Endothelial cell (in vitro differentiated cells): ENCODE measurements at places on chromosomes 5 and 9. TPM values are rescaled to one million over a fixed set of nuclear protein-coding genes. Genes with fewer than 3 reads are reported as not detected.

Gene TRPM3
- 0.54 TPM for total RNA-seq

Gene SLC36A2
- total RNA-seq, result not detected

Gene SNAPC4
- total RNA-seq, result 13.5 TPM

Gene SLC4A9
- total RNA-seq, result 0.23 TPM

Gene DOCK8
- total RNA-seq, result 8.3 TPM

Gene FAM200C
- total RNA-seq, result 3.2 TPM

- peaks cover 6% of the 10 kb centered on the region for H3K4me1 ChIP-seq
- H3K27ac ChIP-seq, result no peak overlapping the region
- H3K27me3 ChIP-seq, result no peaks in the 10 kb centered on the region
- H3K36me3 ChIP-seq, result peaks cover 11% of the 10 kb centered on the region
- H3K4me3 ChIP-seq, result no peak overlapping the region
These were observed 85.2 kb downstream of the KIAA1958 start for GRCh38 chr9:112571624-112572355.

GRCh38 chr5:181042722-181043121 lies 2.7 kb downstream of the BTNL9 start:
- no peak overlapping the region for H3K27ac ChIP-seq
- no peak for DNase-seq
- H3K36me3 ChIP-seq, result peaks cover 4% of the 10 kb centered on the region
- peaks cover 47% of the 10 kb centered on the region for H3K4me1 ChIP-seq
- no peak overlapping the region for H3K4me3 ChIP-seq

DNA sequence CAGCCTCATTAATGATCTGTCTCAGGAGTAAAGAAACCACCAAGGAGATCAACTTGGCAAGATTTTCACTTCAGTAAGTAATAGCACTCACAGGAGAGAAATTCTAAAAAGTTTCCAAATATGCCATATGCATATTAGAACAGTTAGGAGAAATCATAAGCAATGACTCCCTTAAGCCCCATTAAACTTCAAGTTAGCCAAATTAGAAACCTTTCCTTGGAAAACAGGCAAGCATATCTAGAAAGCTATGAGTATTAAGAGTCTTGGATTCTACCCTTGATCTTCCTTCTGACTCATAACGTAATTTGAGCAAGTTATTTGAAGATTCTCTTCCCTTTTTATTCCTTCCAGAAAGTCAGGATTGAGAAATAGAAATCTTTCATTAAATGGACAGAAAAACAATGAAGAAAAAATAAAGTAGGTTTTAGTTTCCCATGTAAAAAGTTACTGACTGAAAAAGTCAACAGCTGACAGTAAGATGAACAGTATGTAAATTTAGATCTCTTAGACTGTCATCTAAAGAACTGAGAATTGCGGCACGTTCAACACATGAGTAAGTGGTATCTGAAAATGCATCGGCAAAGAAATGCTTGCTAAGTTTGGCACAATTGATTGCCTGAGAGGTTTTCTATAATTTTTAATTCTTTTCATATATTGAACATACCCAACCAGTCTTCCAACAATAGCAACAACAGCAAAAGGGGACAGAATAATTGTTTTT lies 565.7 kb upstream of the FTMT start:
- H3K4me1 ChIP-seq, result no peaks in the 10 kb centered on the region
- H3K27me3 ChIP-seq, result no peaks in the 10 kb centered on the region
- no peaks in the 10 kb centered on the region for H3K36me3 ChIP-seq
- no peak for DNase-seq
- no peak overlapping the region for H3K27ac ChIP-seq

DNA sequence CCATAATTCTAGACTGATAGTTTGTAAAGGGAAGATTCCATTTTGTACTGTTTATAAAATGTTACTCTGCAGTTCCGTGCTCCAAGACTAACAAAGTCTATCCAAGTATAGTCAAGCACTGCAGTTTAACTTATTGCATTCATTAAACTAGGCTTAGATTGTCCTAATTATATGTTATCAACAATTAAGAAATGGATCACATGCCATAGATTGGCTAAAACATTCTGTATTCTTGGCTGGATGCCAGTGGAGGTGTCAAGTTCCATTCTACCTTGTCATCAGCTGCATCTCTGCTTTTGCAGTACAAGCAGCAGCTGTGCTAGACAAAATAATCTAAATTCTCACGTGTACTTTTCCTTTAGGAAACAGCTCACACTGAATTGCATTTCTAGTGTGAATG lies 69.4 kb upstream of the MEF2C start:
- no peaks in the 10 kb centered on the region for H3K27me3 ChIP-seq
- no peak overlapping the region for H3K4me3 ChIP-seq
- no peak overlapping the region for H3K27ac ChIP-seq
- no peak for DNase-seq
- H3K36me3 ChIP-seq, result no peaks in the 10 kb centered on the region

GRCh38 chr5:65771266-65771665 lies 49.3 kb downstream of the NLN start:
- H3K27ac ChIP-seq, result no peak overlapping the region
- H3K4me1 ChIP-seq, result no peaks in the 10 kb centered on the region
- DNase-seq, result no peak
- H3K4me3 ChIP-seq, result no peak overlapping the region

DNA sequence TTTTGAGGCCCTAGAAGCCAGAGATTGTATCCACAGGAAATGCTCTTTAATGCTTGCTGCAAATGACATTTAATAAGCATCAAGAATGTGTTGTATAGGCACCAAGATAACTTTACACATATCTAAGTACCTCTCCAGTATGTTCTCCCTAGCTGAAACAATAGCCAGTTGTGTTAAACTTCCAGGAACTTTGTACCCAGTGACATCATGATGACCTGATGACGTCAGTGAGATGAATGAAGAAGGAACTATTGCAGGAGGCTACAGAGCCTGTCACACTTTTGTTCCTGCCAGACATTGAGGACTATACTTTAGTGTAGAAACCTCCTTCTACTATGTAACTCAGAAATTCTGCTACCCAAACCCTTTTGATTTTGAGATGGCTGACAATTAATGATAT lies 129.8 kb downstream of the CD180 start:
- no peak for DNase-seq
- H3K27ac ChIP-seq, result peak overlapping the region; percentile 43

DNA sequence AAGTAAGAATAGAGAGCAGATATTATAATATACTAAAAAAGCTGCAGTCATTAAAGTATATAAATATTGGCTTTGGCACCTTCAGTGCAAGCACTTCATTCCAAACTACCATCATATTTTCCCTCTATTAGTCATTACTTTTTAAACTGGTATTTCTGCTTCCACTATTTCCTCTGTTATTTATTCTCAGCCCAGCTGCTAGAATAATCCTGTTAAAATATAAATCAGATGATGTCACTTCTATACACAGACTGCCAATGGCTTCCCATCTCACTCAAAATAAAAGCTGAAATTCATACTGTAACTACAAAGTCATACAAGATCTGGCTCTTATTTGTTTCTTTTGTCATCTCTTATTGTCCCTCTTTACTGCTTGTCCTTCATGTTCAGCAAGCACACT lies 432.9 kb downstream of the TLE4 start:
- H3K4me3 ChIP-seq, result no peak overlapping the region
- no peaks in the 10 kb centered on the region for H3K36me3 ChIP-seq
- H3K27ac ChIP-seq, result no peak overlapping the region
- H3K27me3 ChIP-seq, result no peaks in the 10 kb centered on the region
- H3K4me1 ChIP-seq, result no peaks in the 10 kb centered on the region

- H3K27ac ChIP-seq, result no peak overlapping the region
- H3K4me3 ChIP-seq, result no peak overlapping the region
- no peak for DNase-seq
- H3K27me3 ChIP-seq, result no peaks in the 10 kb centered on the region
- H3K4me1 ChIP-seq, result peaks cover 2% of the 10 kb centered on the region
- H3K36me3 ChIP-seq, result no peaks in the 10 kb centered on the region
These were observed 4.5 kb downstream of the FCN2 start for GRCh38 chr9:134885001-134885678.

GRCh38 chr5:52502460-52502999 lies 285.2 kb upstream of the ITGA1 start:
- no peak overlapping the region for H3K27ac ChIP-seq
- H3K36me3 ChIP-seq, result no peaks in the 10 kb centered on the region
- DNase-seq, result no peak
- H3K4me1 ChIP-seq, result peaks cover 10% of the 10 kb centered on the region
- no peaks in the 10 kb centered on the region for H3K27me3 ChIP-seq

DNA sequence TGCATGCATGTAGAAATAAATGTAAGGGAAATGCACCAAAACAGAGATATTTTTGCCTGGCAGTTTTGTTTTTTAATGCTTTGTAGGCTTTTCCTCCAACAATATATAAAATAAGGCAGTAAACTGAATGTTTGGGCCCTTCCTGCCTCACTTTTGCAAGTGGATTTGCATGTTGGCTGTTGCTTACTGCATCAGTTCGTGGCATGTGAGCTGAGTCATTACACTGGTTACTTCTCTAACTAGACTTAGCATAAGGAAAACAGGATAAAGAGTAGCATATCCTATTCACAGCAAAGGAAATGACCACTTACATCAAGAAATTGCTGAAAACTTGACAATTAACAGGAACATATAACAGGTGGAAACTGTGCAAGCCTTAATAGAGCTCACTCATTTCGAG lies 113.4 kb downstream of the TLE1 start:
- no peak overlapping the region for H3K4me3 ChIP-seq
- peaks cover 1% of the 10 kb centered on the region for H3K27me3 ChIP-seq
- H3K4me1 ChIP-seq, result peaks cover 12% of the 10 kb centered on the region
- H3K36me3 ChIP-seq, result peaks cover 1% of the 10 kb centered on the region

DNA sequence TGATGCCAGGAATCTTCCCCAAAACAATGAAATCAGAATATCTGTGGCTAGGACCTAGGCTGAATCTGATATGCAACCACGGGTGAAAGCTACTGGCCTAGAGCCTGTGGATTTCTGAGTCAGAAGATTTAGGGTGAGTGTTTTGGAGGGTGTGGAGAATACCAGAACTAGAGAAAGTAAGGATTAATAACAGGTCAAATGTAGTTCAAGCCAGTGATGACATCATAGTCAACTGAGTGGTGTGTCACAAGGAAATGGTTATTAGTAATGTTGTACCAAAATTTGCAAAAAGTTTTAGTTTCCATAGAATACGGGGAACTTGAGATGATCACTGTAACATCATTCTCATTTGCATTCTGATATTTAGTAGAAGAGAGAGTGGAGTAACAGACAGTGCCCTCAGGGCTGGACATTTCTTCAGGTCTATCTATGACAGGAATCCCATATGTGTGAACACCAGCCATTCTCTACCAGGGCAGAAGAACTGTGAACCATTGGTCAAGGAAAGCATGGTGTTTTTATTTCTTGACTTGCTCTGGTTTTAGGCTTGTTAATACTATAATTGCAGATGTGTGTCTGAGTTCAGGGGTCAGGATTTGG lies 3.7 kb downstream of the GALNT12 start:
- H3K27me3 ChIP-seq, result peaks cover 19% of the 10 kb centered on the region
- no peak overlapping the region for H3K27ac ChIP-seq
- H3K4me3 ChIP-seq, result no peak overlapping the region
- no peak for DNase-seq
- peaks cover 9% of the 10 kb centered on the region for H3K4me1 ChIP-seq

DNA sequence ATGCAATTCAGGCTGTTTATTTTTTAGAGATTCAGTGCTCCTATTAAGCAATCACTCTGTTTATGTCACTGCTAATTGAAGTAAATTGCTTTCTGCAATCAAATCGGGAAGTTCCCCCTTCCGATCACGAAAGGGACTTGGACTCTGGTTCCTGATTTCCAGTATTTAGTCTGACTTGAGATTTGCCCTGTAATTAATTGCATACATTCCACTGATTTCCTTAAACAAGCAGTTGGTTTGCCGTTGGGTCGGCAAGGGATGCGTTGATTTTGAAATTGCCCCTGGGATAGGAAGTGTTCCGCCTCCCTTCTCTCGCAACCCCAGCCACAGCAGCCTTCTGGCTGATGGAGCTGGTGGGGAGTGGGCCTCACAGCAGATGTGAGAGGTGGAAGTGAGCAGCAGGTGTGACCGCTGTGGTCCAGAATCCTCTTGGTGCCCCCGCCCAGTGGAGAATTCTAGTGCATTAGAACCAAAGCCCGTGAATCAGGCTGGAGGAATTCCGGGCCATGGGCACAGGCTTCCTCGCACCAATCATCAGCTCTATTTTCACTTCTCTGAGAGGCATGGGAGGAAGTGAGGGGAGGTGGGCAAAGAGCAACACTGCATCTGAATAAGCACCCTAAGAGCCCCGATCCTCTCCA lies 102.5 kb downstream of the SPRY4 start:
- H3K27ac ChIP-seq, result no peak overlapping the region
- H3K27me3 ChIP-seq, result no peaks in the 10 kb centered on the region
- H3K36me3 ChIP-seq, result no peaks in the 10 kb centered on the region

DNA sequence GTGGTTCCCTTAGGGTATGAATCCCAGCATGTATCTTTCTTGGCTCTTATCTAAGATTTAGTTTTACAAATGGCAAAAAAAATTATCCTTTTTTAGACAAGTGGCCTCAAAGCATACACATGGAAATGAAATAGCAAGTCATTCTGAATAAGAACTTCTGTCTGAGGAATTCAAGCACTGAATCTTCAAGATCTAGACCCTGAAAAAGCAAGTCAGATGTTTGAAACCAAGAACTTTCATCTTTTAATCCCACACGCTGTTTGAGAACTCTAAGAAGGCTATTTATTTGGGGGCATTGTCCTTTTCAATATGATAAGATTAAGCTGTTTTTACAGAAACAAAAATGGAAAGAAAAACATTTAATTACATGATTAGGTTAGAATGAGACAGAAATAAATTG lies 549.2 kb upstream of the CYLC2 start:
- no peaks in the 10 kb centered on the region for H3K27me3 ChIP-seq
- no peak overlapping the region for H3K4me3 ChIP-seq

GRCh38 chr9:117494401-117495090 lies 79.7 kb upstream of the ASTN2 start:
- no peak overlapping the region for H3K4me3 ChIP-seq
- H3K4me1 ChIP-seq, result no peaks in the 10 kb centered on the region
- DNase-seq, result no peak
- no peaks in the 10 kb centered on the region for H3K27me3 ChIP-seq

GRCh38 chr9:107228496-107229039 lies 54.5 kb upstream of the RAD23B start:
- no peak overlapping the region for H3K4me3 ChIP-seq
- no peaks in the 10 kb centered on the region for H3K4me1 ChIP-seq
- H3K36me3 ChIP-seq, result no peaks in the 10 kb centered on the region
- no peak overlapping the region for H3K27ac ChIP-seq
- DNase-seq, result no peak

DNA sequence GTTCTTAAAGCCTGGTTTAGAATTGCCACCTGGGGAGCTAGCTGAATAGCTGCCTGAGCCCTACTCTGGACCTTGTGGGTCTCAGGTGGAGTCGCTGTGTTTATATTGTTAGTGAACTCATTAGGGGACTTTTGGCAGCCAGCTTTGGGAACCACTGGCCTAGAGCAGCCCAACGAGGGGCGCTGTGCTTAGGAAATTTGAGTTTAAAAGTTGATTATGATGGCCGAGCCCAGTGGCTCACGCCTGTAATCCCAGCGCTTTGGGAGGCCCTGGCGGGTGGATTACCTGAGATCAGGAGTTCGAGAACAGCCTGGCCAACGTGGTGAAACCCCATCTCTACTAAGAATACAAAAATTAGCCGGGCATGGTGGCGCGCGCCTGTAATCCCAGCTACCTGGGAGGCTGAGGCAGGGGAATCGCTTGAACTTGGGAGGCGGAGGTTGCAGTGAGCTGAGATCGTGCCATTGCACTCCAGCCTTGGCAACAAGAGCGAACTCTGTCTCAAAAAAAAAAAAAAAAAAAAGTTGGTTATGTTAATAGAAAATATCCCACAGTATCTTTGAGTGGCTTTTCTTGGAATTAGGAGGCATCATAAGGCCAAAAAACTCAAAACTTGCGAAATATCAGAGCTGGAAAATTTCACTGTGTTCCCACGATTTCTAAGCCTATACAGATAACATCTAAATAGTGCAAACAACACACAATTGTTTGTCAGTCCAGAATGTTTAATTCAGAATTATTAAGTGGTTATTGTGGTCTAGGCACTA lies 809 bp downstream of the MCCC2 start:
- no peak overlapping the region for H3K27ac ChIP-seq
- no peak for DNase-seq
- H3K4me3 ChIP-seq, result peak overlapping the region; percentile 91
- H3K36me3 ChIP-seq, result peaks cover 10% of the 10 kb centered on the region
